SK-N-MC (cell line): ENCODE measurements at places on chromosomes 2 and 18.

DNA sequence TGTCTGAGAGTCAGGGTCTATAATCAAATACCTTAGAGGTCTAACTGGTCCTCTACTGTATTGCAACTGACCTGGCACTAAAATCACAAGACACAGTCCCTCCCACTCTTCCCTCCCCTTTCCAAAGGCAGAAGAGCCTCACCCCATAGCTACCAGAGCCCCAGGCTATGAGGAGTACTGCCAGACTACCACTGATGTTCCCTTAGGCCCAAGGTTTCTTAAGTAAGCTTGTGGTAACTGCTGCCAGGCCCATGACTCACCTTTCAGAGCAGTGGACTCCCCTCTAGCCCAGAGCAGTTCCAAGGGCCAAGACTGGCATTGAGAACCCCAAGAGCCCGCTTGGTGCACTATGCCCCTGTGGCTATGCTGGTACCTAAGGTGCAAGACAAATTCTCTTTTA lies 1193.4 kb downstream of the DSC3 start:
- DNase-seq = no peak

GRCh38 chr2:240619506-240620148 lies 5.7 kb upstream of the GPR35 start:
- no peak for DNase-seq

DNA sequence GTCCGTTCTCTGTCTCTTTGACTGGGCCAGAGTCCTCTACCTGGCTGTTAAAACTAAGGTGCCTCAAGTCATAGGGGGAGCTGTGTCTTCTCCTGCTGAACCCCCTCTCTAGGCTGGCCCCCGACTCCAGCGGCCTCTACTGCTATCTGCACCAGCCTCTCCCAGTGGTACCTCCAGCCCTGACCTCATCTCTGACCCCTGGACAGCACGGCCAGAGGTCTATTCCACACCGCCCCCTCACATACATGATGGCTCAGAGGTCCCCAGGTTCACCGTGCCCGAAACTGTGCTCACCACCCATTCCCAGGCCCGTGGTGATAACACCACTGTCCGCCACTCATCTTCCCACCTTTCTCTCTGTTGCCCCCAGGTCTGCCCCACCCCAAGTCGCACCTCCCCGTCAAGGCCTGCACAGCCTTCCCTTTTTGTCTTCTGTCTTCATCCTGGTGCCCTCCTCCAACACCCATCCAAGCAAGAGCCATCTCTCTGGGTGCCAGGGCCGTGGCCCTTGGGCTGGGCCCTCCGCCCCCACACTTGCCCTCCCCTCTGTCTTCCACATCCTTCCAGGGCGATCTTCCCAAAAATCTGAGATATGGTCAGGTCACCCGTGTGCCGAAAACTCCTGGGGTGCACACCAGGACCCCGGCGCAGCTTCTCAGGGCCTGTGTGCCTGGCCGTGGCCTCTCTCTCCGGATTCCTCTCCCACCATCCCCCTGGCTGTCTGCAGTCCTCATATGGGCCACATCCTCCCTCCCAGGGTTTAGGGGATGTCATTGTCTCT lies 134.4 kb upstream of the ID2 start:
- no peak for DNase-seq

DNA sequence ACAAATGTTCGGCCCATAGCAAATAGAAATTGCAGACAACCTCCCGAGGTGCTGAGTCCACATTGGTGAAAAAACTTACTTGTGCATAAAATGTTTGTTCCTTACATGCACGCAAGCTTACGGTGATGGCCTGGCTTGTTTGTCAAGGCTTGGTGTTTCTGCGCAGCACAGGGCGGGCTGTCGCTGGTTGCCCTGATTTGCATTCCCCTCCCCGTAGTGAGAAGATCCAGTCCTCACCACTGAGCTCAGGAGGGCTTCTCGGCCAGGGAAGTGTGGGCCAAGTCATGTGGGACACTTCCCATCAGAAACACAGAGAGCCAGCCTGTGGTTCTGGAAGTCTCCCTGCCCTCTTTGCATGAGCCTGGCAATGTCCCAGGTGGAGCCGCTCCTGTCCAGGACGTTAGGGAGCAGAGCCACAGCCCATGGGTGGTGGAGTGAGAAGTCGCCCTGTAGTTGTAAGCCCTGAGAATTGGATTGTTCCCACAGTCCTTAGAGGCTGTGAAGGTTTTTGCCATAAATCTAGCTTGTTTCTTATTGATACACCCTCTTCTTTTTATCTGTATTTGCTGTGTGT lies 152.7 kb downstream of the TWIST2 start:
- DNase-seq = no peak

- DNase-seq = no peak
Measured at GRCh38 chr2:100957996-100958653, 44.0 kb upstream of the RPL31 start.

GRCh38 chr2:18154812-18155211 lies 276.3 kb downstream of the KCNS3 start:
- no peak for DNase-seq

GRCh38 chr2:33839791-33840190 lies 240.7 kb upstream of the FAM98A start:
- no peak for DNase-seq

DNA sequence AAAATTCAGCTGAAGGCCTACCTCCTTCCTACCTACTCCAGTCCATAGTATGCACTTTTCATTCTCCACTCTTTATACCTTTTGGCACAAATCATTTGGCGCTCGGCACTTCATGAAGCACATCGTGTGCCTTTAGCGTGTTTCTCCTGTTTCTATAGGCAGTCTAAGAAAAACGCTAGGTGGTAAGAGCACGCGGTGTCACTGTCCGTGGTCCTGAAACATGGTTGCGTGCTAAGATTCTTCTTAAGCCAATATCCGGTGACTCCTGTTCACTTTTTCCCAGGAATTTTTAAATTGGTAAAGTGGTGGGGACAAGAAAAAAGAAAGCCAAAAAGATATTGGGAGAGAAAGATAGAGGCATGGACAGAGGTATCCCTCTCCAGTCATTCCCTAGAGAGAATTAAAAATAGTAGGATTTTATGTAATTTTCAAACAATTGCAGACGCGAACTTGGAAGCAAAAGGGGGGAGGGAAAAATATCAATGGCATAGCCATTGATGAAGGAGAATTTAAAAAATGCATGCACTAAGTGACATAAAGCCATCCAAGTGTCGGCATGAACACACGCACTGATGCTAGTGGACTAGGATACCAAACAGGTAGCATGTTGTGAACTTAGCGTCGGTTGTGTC lies 1.4 kb upstream of the CTNNA2 start:
- DNase-seq = peak; percentile 56

DNA sequence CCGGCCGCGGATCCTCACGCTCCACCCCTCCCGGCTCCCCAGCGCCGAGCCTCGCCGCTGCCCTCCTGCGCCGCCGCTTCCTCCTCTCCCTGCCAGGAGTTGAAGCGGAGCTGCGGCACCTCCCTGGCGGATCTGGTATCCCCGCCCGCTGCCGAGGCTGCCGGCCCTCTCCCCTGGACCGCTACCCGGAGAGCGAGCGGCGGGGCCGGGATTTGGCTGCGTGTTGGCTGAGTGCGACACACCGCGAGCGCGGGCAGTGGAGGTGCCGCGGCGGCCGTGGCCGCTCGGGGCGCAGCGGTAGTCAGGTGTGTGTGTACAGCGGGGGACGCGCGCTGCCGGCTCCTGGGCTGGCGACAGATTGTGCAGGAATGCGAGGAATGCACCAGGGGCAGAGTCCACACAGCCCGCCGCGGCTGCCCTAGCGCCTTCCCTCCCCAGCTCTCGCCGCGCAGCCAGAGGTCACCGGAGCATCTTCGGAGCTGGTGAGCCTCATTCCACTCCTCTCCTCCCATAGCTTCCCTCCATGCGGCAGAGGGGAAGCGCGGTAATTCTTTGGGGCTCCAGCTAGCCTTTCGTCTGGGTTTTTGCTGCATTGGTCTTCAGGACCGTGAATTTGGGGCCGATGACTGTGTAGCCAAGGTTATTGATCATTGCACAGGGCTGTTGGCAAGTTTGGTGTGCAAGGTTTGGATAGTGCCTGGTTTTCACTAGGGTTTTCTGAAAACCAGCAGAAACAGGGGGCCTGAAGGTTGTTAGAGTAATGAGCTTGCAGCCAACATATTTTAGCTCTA lies 1.3 kb downstream of the PKP4 start:
- no peak for DNase-seq

DNA sequence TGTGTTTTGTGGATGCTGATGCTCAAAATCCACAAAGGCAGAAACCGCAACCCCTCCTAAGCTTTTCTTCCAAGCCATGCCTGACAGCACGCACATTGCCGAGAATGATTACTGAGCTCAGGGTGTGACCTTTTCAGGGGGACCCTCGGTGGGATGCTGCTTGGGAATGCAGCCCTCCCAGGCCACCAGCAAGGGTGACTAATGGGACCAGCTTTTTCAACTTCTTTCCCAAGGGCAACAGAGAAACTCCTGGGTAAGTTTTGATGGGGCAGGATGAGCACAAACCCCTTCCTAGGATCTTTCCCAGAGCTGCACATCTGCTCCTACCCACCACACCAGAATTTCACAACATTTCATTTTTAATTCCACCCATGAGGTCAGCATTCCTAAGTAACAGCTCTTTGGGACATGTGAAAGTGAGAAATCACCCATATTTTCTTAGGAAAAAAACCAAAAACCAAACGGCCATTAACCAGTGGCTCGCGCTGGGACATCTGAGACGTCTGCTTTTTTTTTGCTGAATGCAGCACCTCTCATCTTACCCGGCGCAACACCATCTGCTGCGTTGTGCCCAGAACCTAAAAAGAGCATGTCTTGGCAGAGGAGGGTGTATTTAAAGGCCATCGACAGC lies 119.0 kb downstream of the ARL4C start:
- no peak for DNase-seq

GRCh38 chr2:126507425-126507911 lies 148.5 kb upstream of the GYPC start:
- DNase-seq = no peak

DNA sequence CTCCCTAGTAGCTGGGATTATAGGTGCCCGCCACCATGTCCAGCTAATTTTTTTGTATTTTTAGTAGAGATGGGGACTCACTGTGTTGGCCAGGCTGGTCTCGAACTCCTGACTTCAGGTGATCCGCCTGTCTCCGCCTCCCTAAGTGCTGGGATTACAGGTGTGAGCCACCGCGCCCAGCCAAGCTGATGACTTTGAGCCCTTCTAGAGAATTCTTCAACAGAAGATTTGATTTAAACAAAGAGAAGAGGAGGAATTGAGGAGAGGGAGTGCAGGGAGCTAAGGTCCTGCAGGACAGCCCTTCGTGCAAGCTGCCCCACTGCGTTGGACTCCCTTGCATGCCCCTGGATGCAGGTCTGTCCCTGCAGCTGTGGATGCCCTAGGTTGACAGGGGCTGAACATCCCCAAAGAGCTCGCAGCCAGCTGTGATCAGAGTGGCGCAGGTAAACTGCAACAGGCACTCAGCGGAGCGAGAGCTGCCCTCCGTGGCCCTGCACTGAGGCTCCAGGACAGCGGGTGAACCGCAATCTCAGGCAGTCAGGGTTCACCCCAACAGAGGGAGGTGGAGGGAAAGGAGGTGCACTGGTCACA lies 13.7 kb downstream of the ADRA2B start:
- no peak for DNase-seq

GRCh38 chr2:23452853-23453420 lies 68.0 kb downstream of the KLHL29 start:
- DNase-seq = peak; percentile 68

DNA sequence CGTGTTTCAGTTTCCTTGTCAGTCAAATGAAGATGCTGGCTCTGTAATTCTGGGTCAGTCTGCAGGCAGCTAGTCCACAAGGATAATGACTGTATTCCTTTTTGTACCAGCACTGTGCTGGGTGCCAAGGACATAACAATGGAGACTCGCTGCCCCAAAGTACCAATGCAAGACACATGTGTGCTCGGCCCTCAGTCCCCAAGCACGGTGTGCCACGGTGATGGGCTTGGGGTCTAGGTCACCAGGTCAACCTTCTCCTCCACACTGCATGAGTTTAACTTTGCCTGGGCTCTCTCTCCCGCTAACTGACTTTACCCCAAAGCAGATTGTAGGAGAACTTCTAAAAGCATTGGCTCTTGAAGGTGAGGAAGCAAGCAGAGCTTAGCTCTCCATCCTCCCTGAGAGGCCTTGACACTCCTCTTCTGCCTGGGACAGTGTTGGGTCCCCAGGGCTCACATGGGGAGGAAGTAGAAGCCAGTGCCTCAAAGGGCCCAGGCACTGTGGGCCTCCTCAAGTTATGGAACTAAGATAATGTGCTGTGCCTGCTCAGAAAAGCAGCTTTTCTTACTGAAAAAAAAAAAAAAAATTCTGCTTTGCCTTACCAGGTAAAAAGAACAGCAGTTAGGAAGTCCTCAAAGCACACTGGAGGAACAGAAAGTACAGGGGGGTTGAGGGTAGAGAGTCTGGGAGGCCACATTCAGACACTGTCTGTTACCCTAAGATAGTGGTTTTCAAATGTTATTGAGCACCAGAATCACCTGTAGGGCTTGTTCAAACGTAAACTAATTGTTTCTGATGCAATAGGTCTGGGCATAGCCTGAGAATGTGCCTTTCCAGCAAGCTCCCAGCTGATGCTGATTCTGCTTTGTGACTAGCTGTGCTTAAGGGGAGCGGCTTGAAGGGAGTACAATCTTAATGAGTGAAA lies 276.4 kb upstream of the CXCR4 start:
- DNase-seq = no peak

DNA sequence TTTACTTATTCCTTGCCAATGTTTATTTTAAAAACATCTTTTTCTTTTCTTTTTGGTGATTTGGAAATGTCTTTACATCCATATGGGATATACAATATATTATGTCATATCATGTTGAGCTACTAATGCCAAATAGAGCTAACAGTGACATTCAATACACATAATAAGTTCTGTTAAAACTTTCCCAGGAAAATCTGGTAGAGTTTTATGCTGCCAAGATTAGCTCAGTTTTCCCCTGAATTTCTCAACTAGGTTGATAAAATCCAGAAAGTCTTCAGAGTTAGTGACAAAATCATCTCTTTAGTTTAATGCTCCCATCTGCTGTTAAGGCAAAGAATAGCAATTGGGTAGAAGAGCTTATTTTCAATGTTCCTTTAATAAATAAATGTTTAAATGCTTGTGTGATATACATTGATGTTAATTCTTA lies 9.9 kb downstream of the COL3A1 start:
- no peak for DNase-seq

- no peak for DNase-seq
Measured at GRCh38 chr2:187310701-187311100, 137.4 kb downstream of the CALCRL start.

- no peak for DNase-seq
Measured at GRCh38 chr18:8967573-8967972, 134.9 kb upstream of the NDUFV2 start.

- no peak for DNase-seq
Measured at GRCh38 chr18:31246460-31246859, 71.5 kb upstream of the DSG1 start.

GRCh38 chr2:105521176-105521575 lies 122.3 kb upstream of the FHL2 start:
- no peak for DNase-seq

DNA sequence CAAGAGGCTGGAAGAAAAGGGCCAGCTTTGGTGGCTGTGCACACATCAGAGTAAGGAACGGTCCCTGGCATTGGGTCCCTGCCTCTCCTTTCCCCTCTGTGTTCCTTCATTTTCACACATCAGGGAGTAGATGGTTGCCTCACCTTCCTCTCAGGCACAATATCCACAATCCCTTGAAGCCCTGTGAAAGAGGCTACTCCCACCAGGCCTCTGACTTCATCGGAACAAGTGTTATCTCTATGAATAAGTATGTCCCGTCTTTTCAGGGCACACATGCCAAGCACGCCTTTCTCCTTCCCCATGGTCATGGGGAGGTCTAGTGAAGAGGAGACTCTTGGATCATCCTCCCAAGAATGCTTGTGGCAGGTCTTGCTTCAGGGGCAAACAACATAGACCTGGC lies 61.2 kb upstream of the LMAN1 start:
- no peak for DNase-seq

- DNase-seq = no peak
Measured at GRCh38 chr18:9998330-9998729, 84.5 kb downstream of the VAPA start.

GRCh38 chr2:85435981-85436835 lies 17.7 kb downstream of the SH2D6 start:
- no peak for DNase-seq
